H1 (cell line): ENCODE measurements at places on chromosomes 2 and 18.
A peak's percentile ranks its signal among the peaks of the same experiment; 100 is the strongest.

- no peak for DNase-seq
Observed at GRCh38 chr2:203759690-203760365, 53.4 kb downstream of the CD28 start.

GRCh38 chr2:70304498-70304897 lies 2.6 kb upstream of the FAM136A start:
- DNase-seq: no peak

DNA sequence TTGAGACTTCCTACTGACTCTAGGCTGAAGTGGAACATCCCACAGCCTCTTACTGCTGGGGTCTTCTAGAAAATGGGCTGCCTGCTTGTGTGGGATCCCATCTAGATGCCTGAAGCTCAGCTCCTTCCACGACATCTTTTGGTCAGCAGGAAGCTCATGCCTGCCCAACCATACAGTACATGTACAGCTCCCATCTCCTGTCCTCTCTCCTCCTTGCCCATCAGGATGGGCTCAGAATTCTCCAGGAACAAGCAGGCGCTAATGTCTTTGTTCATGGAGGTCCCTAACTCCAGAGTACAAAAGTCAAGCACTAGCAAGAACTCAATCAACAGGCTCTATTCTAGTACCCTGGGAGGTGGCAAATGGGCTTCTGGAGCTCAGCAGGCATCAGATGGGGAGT lies 31.7 kb upstream of the GPR17 start:
- no peak for DNase-seq

DNA sequence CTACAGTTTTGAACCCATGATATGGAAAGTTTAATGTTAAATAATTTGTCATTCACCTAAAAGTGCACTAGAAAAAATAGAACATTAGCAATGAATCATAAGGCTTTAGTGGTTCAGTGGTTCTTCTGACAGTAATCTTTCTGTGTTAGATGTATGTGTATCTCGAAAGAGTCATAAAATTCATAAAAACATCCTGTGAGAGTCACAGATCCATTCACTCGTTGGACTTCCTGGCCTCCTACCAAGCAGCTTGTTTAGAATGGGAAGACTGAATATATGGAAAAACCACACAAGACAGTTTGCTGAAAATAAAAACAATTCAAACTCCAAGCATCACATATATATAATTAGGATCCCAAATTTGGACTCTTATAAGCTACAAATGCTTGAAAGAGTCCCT lies 34.8 kb downstream of the ADNP2 start:
- no peak for DNase-seq

DNA sequence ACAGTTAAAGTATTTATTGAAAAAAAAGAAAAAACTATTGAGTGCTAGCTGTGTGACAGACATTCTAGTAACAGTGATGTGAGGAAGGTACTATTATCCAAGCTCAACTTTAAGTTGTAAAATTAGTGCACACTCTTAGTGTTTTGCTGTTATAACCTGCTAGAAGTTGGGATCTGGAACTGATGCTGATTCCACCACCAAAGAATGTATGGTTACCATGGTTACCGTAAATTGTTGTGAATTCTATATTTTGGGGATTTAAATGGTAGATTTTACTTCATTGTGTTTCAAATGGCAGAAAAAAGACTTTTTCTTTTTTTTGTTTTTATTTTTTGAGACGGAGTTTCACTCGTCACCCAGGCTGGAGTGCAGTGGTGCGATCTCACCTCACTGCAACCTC lies 5.3 kb downstream of the AGFG1 start:
- no peak for DNase-seq

GRCh38 chr18:37403100-37403781 lies 162.4 kb downstream of the CELF4 start:
- DNase-seq: no peak

DNA sequence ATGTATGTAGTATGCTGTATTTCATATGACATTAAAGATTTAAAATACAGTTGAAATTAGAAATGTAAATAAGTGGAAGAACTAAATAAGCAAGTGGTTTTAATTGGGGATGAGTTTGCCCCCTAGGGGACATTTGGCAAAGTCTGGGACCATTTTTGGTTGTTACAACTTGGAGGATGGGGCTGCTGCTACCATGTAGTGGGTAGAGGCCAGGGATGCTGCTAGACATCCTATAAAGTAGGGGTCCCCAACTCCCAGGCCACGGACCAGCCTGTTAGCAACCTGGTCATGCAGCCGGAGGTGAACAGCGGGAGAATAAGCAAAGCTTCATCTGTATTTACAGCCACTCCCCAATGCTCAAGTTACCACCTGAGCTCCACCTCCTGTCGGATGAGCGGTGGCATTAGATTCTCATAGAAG lies 27.9 kb upstream of the ASNSD1 start:
- no peak for DNase-seq

DNA sequence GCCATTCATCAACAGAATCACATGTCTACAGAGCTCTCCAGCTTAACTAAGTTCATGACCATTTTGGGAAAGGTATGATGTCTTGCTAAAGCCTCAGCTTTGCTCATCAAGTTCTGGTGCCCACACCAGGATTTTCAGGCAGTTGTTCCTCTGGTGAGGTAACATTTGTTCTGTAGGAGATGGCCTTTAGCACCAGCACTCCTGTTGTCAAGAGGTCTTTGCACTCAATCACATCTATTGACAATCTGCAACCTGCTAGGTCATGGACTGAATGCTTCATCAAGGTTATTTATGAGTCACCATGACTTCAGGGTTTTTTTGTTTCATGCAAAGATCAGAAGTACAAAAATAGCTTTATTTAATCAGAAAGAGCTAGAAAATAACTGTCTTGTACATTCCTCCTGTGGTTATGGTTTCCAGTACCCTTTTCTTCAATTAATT lies 36.6 kb upstream of the VIT start:
- no peak for DNase-seq

- no peak for DNase-seq
Observed at GRCh38 chr2:163171786-163172530, 333.4 kb upstream of the KCNH7 start.

DNA sequence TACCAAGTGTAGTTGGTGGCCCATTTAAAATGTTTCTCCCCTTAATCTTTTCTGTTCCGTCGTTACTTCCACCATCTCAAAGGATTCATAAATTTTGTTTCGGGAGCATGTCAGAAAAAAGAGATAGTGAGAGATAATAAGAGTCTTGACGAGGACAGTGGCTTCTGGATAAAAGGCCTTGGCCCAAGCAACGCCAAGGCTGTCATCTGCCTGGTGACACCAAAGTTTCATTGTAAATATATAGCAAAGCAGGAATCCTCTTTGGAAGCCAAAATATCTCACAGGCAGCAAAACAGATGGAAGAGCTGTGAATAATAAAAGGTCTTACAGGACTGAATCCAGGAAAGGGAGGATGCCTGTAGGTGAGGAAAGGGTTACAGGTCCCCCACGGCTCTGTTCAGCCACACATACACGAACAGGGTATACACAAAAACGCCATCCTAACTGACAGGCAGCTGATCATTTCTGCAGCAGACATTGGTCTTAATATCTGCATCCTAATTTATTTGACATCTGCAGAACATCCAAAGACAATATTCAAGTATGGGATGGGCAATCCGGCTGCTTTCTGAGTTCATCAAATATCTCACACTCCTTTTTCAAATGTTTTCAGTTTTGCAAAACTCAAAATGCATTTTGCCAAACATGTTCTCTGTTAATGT lies 382.8 kb downstream of the OSR1 start:
- no peak for DNase-seq

DNA sequence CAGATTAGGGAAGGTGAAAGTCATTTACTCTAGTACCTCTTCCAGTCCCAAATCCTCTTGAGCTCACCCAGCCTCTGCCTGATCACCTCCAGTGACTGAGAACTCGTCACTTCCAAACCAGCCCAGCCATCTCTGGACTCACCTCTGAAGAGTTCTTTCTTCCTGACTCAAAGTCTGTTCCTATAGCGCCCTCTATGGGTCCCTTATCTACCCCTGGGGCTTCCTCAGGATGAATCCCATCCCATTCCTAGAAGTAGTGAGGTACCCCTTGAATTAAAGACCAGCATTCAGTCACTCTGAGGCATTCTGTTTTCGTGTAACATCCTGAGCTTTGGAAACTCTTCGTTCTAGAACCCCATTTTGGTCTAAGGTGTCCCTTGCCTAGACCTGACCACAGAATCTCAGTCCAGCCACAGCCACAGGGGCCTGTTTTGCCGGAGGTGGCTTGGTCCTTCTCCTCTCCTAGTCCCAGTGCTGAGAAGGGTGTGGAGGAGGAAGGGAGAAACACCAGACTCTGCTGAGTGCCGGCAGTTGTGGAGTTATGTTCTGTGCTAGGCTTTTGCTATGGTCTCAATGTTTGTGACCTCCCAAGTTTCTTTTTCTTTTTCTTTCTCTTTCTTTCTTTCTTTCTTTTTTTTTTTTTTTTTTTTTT lies 32.7 kb downstream of the SIX3 start:
- DNase-seq: peak; percentile 74

DNA sequence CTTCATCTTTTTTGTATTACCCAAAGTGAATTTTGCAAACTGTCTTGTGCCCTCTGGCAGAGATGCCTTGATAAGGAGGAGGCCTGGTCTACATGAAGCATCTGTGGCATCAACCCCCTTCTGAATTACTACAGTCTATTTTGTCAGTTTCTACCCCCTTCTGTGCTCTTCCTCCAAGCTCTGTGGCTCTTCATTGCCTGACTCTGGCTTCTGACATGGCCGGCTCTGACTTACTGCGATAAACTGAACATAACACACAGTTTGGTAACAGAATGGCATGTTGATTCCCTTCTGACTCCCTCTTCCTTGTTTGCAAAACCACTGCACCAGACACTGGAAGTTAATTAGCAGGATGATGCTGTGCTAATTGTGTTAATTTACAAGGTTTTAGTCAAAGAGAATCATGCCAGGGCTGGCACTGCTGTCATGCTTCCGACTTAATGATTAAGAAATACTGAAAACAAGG lies 122.5 kb downstream of the FIGN start:
- no peak for DNase-seq

DNA sequence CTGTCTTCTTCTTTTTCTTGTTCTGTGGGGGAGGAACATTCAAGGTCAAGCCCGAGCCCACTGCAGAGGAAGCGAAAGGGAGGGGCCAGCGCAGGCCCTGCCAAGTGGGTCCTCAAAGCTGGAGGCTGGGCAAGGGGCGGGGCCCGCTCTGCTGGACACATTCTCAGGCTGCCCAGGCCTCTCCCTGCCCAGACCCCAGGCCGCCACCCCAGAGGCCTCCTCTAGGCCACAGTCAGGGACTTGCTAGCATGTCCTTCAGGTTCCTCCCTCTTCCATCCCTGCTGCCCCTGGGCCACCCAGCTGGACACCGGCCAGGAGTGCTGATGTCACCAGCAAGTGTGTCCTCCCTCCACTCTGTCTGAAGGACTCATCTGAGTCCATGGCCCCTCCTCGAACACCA lies 44.1 kb downstream of the KIF1A start:
- DNase-seq: no peak

DNA sequence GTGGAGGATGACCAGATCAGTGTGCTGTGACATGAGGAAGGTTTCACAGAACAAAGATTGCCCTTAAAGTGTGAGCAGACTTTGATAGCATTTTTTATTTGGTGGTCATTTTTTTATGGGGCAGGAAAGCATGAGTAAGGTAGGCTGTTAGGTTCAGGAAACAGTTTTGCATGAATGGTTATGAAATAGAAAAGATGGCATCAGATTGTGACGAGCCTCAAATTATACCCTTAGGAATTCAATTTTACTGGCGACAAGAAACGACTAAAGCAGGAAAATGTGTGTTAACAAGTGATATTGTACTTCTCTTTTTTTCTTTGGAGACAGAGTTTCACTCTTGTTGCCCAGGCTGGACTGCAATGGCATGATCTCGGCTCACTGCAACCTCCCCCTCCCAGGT lies 44.7 kb downstream of the PIK3C3 start:
- DNase-seq: no peak

GRCh38 chr2:161245261-161245553 lies 63.0 kb upstream of the PSMD14 start:
- DNase-seq: no peak

- DNase-seq: no peak
Observed at GRCh38 chr2:105820691-105821090, 76.0 kb downstream of the NCK2 start.

DNA sequence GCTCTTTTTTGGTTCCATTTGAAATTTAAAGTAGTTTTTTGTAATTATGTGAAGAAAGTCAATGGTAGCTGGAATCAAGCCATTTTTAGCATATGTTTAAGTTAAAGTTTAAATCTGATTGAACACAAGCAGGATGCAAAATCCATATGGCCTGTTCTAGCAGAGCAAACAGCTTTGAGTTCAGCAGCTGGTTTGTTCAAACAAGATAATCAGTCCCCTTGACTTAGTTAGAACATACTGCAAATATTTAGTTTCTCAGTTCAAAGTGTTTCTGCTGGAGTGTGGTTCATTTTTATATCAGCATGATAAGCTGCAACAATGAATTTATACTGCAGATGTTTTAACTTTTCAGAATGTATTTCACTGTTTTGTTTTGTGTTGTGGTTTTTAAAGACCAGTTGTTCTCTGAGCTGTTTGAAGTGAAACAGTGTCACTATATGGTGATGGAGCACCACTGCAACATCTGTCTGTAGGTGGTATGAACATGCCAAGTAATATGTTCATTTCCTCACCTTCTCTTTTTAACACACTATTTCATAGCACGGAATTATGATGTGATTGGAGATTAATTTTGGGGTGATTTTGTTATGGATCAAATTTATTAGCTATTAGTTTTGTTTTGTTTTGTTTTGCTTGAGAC lies 125.3 kb downstream of the COL4A4 start:
- DNase-seq: no peak

- no peak for DNase-seq
Observed at GRCh38 chr18:58110398-58110797, 66.4 kb downstream of the NEDD4L start.

DNA sequence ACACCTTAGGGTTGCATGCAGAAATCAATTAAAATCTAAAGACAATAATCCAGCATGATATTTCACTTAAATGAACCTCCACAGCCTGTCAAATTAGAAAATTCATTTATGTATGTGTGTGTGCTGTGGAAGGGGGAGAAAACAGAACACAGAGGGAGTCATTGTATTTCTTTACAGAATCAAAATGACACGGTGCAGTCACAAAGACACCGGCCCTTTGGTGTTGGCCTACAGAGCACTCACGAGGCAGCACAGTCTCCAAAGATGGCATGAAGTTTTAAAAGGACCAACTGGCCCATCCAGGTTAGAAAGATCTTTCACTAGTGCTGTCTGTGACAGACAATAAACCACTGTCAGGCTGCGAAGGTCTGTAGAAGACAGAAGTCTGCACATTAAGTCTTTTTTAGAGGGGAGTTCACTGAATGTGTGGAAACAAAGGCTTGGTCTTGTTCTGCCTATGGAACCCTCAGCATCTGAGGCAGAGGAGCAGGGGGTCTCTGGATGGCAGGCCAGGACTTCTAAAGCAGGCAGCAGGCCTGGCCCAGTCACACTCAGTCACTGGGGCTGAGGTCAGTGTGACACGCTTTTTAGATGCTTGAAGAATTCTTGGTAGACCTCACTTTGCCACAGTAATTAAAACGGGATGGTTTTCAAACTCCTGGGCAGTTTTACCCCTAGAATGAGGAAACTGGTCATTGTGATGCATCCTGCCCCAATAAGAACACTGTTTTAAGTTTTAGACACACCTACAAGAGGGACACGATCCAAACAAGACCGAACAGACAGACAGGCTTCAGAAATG lies 184.9 kb downstream of the AFF3 start:
- DNase-seq: no peak

- no peak for DNase-seq
Observed at GRCh38 chr2:158743879-158744278, 51.2 kb upstream of the DAPL1 start.
